Left colon (tissue), 2 donors: ENCODE measurements at places on chromosomes 1 and 21.

DNA sequence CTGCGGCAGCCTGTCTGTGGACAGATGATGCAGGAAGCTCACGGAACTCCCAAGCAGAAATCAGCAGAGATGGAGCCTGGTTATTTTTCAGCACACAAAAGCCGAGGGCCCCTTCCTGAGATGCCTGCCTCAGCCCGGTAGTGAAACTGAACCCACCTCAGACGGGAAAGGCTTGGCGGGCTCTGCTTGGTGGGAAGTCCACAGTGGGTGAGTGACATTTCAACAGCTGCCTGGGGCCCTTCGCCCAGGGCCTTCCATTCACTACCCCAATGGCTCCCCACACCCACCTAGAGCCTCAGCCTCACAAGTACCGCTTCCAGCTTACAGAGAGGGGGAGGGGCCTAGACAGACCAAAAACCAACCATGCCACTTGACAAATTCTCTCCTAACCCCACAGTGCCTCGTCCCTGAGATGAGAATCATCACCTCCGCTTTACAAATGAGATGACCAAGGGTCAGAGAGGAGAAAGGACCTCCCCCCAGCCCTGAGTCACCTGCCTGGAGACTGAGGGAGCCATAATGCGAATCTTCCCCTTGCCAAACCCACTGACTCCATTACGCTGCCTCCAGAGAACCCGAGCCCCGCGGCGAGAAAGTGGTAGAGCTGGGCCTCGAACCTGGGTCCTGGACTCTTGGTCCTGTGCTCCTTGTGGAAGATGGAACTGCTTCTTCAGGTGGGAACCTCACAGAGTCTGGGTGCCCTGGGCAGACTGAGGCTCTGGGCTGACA lies 3.4 kb upstream of the ECE1 start:
- DNase-seq, result no peak

- no peak for DNase-seq
These were observed 73.2 kb downstream of the AK5 start for GRCh38 chr1:77355010-77355409.

GRCh38 chr1:61670445-61670844 lies 54.5 kb downstream of the TM2D1 start:
- DNase-seq, result no peak

GRCh38 chr21:15241997-15242736 lies 177.4 kb upstream of the NRIP1 start:
- no peak for DNase-seq

- DNase-seq, result no peak
These were observed 817.7 kb upstream of the B3GALT2 start for GRCh38 chr1:194004146-194004545.

DNA sequence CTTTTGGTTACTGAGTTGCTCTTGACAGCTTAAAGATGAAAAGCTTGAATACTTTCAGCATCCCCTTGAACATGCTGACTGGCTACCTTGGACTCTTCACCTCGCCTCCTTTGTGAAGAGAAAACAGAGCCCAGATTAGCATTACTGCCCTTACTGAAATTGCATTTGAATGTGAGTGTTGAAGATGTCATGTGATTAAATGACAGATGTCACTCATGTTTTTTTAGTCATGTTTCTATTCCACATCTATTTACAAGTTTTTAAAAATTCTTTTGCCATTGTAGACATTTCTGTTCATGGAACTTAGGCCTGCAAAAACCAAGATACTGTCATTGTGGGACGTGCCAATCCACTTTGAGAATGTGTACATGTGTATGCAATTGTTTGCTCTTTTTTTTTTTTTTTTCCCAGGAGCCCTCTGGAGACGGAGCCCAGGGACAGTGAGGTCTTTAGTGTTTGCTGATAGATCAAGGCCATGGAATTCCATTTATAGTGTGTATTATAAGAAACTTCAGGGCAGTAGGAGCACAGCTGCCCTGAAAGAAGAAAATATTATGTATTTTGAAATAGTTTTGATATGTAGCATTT lies 25.7 kb upstream of the IVNS1ABP start:
- DNase-seq, result no peak

DNA sequence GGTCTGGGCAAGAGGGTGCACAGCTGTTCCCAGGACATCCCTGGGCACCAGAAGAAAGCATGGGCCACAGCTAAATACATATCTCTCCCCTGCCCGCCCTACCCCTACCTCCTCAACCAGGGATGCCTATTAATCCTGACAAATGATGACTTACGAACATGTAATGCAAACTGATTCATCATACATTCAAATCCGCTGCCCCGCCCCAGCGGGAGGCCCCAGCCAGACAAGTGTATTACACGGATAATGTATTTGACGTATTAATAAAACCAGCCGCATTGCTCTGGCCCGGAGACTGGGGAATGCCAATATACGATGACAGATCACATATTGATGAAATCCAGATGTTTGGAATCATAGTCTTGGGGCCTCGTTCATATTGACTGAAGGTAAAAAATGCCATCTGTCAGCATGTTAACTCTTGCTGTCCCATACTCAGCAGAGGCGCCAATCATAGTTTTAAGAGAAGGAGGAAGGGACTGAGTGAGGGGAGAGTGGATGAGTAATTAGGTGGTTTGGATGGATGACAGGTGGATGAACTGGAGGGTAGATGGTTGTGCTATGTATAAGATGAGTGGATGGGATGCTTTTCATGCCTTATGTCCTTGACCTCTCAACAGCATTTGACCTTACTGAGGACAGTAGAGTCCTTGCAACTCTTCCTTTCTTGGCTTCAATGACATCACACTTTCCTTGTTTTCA lies 68.2 kb downstream of the TMEM53 start:
- DNase-seq, result no peak
